ENCODE measurements at places on chromosomes 2 and 18.

GRCh38 chr2:102591491-102592045 lies 27.8 kb upstream of the SLC9A2 start:
- peak; percentile 49 for DNase-seq

DNA sequence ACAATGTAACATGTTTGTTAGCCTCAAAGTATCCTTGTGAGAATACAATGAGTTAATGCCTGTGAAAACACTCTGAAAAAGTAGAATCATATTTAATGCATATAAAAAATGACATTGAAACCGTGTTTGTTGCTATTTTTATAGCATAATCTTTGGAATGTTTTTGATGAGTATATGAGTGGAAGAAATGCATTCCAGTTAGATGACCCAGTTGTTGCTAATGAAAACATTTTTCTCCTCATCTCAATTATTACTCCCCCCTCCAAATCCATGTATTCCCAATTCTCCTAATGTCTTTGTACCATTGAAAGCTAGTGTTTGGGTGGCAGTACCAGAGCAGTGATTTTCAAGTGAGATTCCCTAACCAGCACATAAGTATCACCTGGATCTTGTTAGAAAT lies 67.1 kb upstream of the DSEL start:
- no peak for DNase-seq

- DNase-seq, result no peak
These were observed 124.4 kb downstream of the INHBB start for GRCh38 chr2:120470041-120470965.

GRCh38 chr18:57543560-57543959 lies 42.9 kb downstream of the FECH start:
- no peak for DNase-seq

GRCh38 chr2:70467831-70468779 lies 85.5 kb downstream of the TGFA start:
- DNase-seq, result no peak

- no peak for DNase-seq
These were observed 573.3 kb downstream of the LRP1B start for GRCh38 chr2:141557329-141558095.

DNA sequence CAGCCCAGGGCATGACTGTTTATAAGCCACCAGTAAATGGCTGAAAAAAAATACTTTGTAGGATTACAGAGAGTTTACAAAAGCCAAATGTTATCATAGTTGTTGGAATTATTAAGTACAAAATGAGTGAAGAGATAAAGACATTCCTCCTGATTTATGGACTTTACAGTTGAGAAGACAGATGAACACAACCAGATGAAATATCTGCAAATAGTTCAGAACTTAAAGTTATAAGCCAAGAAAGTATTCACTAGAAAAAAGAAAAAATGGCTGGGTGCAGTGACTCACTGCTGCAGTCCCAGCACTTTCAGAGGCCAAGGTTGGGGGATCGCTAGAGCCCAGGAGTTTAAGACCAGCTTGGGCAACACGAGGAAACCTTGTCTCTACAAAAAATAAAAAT lies 11.2 kb downstream of the PMAIP1 start:
- DNase-seq, result no peak

DNA sequence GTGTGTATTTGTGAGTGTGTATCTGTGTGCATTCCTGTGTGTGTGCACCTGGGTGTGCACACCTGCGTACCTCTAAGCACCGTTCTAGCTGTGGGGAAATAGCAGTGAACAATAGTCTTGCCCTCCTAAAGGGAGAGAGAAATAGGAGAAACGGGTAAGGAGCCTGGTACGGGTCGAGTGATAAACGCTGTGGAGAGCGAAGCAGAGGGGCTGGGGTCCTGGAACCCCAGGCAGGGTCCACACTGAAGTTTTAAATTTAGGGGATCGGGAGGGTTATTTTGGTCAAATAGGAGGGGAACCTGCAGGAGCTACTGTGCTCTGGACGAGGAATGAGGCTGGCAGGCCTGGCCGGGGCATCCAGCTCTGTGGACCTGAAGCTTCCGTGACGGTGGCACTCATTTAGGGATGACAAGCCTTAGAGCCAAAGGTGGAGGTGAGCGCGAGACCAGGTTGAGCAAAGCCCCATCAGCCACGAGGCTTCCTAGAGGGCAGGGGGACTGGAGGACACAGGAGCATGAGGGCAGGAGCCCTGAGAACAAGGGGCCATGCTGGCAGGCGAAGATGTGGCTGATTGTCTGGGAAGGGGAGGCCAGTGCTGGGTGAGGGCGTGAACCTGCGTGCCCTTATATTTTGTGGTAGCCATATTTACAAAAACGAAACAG lies 188.0 kb downstream of the RTP5 start:
- no peak for DNase-seq

GRCh38 chr2:37090019-37090477 lies 5.7 kb downstream of the GPATCH11 start:
- no peak for DNase-seq

Data from NCI-H1105 treated with DMSO at 0.1 percent for 48 hours (cell line).